ENCODE measurements at places on chromosomes 5 and 9. TPM values are rescaled to one million over a fixed set of nuclear protein-coding genes. Genes with fewer than 3 reads are reported as not detected.

- no peaks in the 10 kb centered on the region for H3K27me3 ChIP-seq
- H3K36me3 ChIP-seq = no peaks in the 10 kb centered on the region
- peak within 1 kb of the TSS; percentile 76 for H3K4me3 ChIP-seq
- peaks cover 15% of the 10 kb centered on the region for H3K4me1 ChIP-seq
- H3K27ac ChIP-seq = peak within 1 kb of the TSS; percentile 80
Measured at GRCh38 chr5:78648359-78649210, at the start of gene LHFPL2. Gene LHFPL2, minus strand, starts transcription at chr5:78648772. Its CDS starts 138,559 bp downstream, at chr5:78510213.

- DNase-seq = no peak
- H3K27ac ChIP-seq = no peak overlapping the region
- H3K4me3 ChIP-seq = no peak overlapping the region
- H3K36me3 ChIP-seq = no peaks in the 10 kb centered on the region
- no peaks in the 10 kb centered on the region for H3K27me3 ChIP-seq
Measured at GRCh38 chr5:7741415-7742065, 109.4 kb downstream of the CFAP90 start.

- no peaks in the 10 kb centered on the region for H3K27me3 ChIP-seq
- H3K36me3 ChIP-seq = no peaks in the 10 kb centered on the region
- H3K4me3 ChIP-seq = no peak overlapping the region
- peaks cover 13% of the 10 kb centered on the region for H3K4me1 ChIP-seq
Measured at GRCh38 chr9:125540497-125540896, 166.5 kb downstream of the MAPKAP1 start.

- H3K36me3 ChIP-seq = no peaks in the 10 kb centered on the region
- DNase-seq = no peak
- H3K27me3 ChIP-seq = no peaks in the 10 kb centered on the region
- H3K4me1 ChIP-seq = peaks cover 12% of the 10 kb centered on the region
- no peak overlapping the region for H3K27ac ChIP-seq
Measured at GRCh38 chr9:107211284-107211923, 71.7 kb upstream of the RAD23B start.

- peak; percentile 60 for DNase-seq
- H3K4me1 ChIP-seq = peaks cover 11% of the 10 kb centered on the region
- peaks cover 4% of the 10 kb centered on the region for H3K36me3 ChIP-seq
- no peaks in the 10 kb centered on the region for H3K27me3 ChIP-seq
Measured at GRCh38 chr9:131530546-131530919, 530 bp downstream of the UCK1 start.

Gene HMHB1
- not detected for total RNA-seq

Gene POC5
- 12.7 TPM for total RNA-seq

DNA sequence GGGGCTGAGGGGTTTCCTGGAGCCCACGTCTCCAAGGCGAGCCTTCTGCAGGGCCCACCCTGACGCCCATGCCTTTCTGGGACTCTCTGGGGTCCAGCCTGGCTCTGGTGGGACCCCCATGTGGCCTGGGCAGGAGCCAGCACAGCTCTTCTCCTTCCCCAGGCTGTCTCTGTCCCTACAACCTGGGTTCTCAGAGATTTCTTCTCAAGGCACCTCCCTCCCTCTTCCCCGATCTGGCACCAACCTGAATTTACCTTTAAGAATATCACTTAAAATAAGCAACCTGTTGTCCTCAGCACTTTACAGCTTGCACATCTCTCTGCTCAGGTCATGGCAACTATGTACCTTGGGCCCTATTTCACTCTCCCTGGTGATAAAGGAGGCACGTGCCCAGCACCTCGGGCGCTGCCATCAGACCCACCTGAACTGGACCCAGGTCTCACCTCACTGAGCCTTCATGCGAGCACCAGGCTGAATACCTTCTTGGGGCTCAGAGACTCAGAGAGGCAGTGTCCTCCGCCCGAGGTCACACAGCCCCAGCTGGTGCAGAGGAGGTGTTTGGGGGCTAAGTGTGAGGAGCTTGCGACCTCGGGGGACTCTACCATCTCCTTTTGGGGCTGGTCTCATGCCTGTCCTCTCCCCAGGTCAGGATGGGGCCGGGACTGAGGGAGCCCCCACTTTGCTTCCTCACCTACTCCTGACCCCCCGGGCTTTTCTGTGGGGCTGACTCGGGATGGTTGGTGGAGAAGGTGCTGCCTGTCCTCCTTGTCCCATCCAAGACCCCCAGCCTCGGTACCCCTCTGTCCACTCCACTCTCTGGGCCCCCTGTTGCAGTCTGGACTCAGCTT lies 217.7 kb downstream of the C9orf50 start:
- no peak overlapping the region for H3K4me3 ChIP-seq
- no peaks in the 10 kb centered on the region for H3K36me3 ChIP-seq
- H3K27ac ChIP-seq = peak overlapping the region; percentile 29
- peaks cover 22% of the 10 kb centered on the region for H3K4me1 ChIP-seq
- no peaks in the 10 kb centered on the region for H3K27me3 ChIP-seq

Gene MCTP1
- total RNA-seq = 3.2 TPM

GRCh38 chr5:19676895-19677294 lies 311.1 kb downstream of the CDH18 start:
- no peaks in the 10 kb centered on the region for H3K4me1 ChIP-seq
- no peaks in the 10 kb centered on the region for H3K36me3 ChIP-seq
- H3K27ac ChIP-seq = no peak overlapping the region
- H3K27me3 ChIP-seq = no peaks in the 10 kb centered on the region
- DNase-seq = no peak

Gene DCTN4
- 62.2 TPM for total RNA-seq

Gene SUSD3
- 2.2 TPM for total RNA-seq

GRCh38 chr5:118905196-118905595 lies 83.2 kb downstream of the DTWD2 start:
- no peaks in the 10 kb centered on the region for H3K4me1 ChIP-seq
- no peak overlapping the region for H3K4me3 ChIP-seq
- no peak overlapping the region for H3K27ac ChIP-seq
- no peak for DNase-seq
- no peaks in the 10 kb centered on the region for H3K27me3 ChIP-seq
- no peaks in the 10 kb centered on the region for H3K36me3 ChIP-seq
